ENCODE measurements at places on chromosomes 11 and 22. TPM values are rescaled to one million over a fixed set of nuclear protein-coding genes. Genes with fewer than 3 reads are reported as not detected.

The MISFA gene
- total RNA-seq: not detected

The PTS gene
- 19.2 TPM for total RNA-seq

The OR56A1 gene
- not detected for total RNA-seq

The MTMR2 gene
- 20.8 TPM for total RNA-seq

The UBXN1 gene
- total RNA-seq: 207 TPM

The LMO1 gene
- not detected for total RNA-seq

The KCTD14 gene
- 0.19 TPM for total RNA-seq

The UVRAG gene
- total RNA-seq: 21.2 TPM

- no peak for DNase-seq
Measured at GRCh38 chr11:70607561-70607960, 209.2 kb downstream of the CTTN start.

GRCh38 chr11:859394-860131 is 16.9 kb downstream of the TSPAN4 start:
- DNase-seq: no peak

DNA sequence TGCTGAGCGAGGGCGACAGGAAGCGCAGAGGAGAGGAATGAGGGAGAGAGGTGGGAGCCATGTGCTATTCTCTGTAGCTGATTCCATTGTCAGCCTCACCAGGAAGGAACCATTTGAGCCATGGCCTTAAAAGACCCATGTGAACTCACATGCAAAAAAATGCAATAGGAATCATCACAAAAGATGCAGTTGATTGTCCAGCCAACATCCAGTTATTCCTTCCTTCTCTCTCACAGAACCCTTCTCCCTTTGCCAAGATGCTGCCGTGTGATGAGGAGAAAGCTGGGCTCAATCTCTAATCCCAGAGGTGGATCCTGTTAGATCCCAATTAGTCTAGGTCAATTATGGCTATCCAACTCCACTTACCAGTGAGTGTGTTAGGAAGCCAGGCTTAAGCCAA is 58.2 kb upstream of the RRAS2 start:
- no peak for DNase-seq

GRCh38 chr11:76698321-76699043 is 27.9 kb upstream of the LRRC32 start:
- no peak for DNase-seq

GRCh38 chr11:129223701-129224149 is 31.6 kb upstream of the ARHGAP32 start:
- no peak for DNase-seq

DNA sequence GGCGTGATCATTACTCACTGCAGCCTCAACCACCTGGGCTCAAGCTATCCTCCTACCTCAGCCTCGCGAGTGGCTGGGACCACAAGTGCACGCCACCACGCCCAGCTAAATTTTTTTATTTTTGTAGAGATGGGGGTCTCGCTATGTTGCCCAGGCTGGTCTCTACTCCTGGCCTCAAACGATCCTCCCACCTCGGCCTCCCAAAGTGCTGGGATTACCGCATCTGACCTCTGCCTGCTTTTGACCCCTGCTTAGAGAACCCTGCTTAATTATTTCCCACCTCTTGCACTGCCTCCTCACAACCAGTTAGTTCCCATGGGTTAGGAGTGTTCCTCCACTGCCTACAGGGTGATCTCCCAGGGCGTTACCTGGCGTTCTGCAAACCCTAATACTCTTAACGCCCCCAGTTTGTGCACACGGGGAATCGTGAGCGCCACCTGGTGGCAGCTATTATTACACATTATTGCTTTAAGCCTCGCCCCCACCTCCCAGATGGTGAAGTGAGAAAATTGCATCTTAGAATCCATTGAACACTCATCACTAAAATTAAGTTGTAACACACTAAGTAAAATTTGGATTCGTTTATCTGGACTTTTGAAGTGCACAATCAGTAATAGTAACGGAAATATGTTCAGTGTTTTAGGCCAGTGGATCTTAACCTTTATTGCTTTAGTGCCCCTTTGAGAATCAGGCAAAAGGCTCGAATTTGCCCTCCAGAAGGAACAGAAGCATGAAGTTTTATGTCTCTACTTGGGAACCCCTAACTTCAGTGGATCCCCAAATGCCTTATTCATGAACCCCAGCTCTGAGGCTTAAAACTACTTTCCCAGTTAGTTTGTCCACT is 61.4 kb upstream of the ASPHD2 start:
- DNase-seq: peak; percentile 57

- DNase-seq: no peak
Measured at GRCh38 chr11:69854713-69855112, 35.5 kb upstream of the FGF3 start.

DNA sequence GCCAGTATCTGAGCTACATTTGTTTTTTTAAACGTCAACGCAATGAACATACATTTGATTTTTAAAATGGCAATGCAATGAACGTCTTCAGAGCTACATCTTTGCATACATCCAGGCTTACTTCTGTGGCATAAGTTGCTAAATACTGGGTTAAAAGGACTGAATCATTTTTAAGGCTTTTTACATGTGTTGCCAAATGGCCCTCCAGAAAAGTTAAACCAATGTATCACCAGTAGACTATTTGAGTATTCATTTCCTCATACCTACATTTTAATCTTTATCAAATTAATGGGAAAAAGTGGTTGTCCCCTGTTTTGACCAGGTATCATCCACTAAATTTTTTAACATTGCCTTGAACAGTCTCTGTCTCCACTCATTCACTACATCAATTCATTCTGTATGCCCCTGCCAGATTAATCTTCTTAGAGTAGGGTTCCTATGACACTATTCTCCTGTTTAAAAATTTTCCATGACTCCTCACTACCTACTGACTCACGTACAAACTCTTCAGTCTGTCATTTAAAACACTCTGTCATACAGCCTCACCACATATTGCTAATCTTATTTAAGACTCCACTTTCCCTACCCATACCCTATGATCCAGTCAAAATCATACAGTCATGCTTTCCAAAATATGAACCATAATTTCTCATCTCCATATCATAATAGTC is 12.4 kb upstream of the PRRG4 start:
- DNase-seq: no peak

DNA sequence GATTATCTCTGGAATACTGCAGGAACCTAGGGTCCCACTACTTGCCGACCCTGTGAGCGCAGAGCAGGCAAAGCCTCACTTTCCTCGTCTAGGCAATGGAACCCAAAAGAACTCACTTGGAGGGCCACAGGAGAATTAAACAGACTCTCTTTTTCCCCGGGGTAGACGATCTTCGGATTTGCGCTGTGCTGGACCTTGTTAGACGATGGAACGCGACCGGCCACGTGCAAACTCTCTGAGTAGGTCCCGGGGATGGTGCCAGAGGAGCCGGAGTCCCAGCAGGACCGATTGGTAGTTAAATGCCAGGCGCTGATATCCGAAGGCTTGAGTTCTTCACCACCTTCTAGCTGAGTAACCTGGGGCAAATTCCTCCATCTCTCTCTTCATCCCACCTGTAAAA is 1.0 kb upstream of the SLC1A2 start:
- DNase-seq: no peak

DNA sequence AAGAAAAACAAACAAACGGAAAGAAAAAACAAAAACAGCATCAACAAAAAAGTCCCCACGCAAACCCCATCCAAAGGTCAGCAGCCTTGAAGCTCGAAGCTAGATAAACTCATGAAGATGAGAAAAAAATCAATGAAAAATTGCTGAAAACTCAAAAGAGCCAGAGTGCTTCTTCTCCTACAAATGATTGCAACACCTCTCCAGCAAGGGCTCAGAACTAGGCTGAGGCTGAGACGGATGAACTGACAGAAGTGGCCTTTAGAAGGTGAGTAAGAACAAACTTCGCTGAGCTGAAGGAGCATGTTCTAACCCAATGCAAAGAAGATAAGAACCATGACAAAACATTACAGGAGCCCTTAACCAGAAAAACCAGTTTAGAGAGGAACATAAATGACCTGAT is 18.4 kb upstream of the FTH1 start:
- DNase-seq: no peak

DNA sequence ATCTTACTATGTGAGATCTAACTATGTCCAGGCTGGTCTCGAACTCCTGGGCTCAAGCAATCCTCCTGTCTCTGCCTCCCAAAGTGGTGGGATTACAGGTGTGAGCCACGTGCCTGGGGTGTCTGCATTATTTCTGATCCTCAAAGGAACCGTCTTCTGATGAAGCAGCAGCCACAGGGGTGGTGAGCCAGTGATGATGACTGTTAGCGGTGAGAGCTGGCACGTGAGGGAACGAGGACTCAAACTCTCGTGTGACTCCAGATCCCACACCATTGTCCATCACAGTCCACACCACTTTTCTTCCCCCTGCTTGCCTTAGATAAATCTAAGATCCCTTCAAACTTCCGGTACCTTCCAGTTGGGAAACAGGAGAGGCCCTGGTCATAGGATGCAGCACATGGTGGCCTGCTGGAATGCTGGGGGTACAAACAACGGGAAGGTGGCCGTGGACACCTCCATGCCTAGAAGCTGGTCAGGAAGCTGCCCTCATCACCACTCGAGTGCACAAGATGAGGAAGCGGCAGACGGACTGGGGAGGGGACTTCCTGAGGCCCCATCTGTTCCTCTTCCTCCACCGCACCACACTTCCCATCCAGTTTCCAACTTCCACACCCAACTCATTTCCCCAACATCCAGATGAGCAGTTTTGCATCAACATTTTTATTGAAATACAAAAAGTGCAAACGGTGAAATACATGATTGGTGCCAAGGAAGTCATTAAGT is 23.8 kb downstream of the ARHGAP1 start:
- no peak for DNase-seq

- DNase-seq: no peak
Measured at GRCh38 chr22:27666272-27666997, 135.1 kb downstream of the MN1 start.

DNA sequence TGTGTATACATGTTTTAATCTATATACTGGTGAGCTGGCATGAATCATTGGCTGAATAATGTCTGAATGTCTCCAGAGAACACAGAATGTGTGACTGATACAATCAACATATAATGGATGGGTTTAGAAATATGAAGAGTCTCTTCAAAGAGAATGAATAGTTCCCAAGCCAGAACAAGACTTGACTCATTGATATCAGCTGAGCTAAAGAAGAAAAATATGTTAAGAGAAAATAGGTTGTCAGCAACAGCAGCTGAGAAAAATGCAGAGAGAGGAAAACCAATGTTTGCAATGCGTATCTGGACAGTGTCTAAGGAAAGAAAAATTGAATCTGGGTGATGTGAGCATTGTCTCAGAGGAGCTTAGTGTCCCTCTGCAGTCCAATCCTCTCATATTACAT is 1281.8 kb upstream of the TENM4 start:
- no peak for DNase-seq

DNA sequence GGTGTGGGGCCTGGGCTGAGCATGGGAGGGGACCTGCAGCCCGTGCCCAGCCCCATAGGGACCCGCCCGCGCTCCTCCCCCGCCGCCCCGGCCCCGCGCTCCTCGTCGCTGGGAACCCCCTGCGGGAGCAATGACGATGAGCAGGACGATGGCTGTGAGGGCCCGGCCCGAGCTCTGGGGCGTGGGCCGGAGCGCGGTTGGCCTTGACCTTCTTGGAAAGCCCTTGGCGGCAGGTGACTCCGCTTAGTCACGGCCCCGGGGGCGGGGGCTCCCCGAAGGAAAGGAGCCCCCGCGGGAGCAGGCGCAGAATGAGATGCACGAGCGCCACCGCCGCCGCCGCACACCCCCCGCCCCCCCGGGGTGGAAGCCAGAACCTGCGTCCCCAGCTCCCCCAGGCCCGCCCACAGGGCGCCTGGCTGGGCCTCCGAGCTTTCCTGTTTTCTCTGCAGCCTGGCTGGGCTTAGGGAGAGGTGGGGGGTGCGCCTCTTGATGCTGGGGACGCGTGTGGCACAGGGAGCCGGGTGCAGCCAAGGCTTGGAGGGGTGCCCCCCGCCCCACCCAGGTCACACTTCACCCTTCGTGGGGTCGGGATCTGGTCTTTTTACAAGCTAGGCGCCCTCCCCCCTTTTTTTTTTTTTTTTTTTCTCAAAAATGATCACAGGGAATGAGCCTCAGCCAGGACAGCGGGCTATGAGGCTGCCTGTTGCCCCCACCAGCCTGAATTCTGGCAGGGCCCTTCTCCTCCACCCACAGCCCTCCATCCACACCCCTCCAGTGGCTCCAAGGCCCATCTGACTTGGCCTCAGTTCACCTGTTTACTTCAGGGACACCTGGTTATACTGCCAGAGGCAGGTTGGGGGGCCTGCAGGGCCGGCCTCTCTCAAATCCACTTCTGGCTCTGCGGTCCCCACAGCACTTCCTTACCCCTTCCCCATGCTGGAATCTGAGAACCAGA is 17.9 kb downstream of the CRELD2 start:
- DNase-seq: peak; percentile 86

DNA sequence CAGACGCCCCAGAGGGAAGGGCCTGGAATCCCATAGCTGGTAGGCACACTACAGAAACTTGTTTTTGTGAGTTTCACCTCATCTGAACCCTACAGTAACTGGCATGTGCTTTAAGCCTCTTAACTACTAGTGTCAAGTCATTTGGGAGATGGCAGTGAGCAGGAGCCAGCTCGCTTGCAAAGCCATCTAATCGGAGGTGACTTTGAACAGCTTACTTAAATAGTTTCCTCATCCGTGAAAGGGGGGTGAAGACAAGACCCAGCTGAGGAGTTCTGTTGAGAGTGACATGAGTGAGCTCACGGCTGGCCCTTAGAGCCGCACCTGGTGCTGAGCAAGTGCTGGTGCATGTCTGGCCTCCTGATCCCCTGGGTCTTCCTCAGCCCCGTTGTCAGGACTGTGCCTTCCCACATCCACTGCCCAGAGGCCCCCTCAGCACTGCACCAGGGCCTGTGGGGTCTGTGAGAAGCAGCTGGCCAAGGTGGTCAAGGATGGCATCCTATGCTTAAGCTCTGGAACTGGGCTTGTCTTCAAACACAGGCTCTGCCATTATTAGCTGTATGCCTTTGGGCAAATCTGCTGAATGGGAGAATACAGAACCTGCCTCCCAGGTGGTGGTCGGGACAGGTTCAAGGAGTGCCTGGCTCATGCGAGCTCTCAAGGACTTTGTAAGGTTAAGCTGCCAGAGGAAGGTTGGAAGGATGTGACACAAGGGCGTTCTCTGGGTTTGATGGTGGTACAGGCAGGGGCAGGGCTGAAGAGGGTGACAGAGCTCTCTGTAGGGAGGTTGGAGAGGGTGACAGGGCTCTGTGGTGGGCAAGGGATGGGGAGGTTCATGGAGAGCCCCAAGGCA is 27.3 kb downstream of the INCENP start:
- no peak for DNase-seq

DNA sequence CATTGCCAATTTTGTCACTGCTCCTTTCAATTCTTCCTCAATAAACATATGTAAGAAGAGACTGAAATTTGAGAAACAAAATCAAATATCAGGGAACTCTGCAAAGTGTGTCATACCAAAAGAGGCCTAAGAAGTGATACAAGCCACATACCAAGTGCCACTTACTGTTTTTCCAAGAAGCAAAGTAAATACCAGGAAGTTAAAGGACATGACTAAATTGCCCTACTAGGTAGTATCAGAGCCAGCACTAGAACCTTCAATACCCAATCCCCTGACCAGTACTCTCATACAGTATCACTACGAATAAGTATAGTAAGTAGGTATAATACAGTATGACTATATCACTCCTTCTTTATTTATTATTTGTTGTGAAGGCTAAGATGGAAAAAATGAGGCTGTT is 13.6 kb downstream of the MAML2 start:
- DNase-seq: no peak

- no peak for DNase-seq
Measured at GRCh38 chr22:45529971-45530575, 27.4 kb downstream of the FBLN1 start.

All from naive thymus-derived CD4-positive, alpha-beta T cell (primary cell).